ENCODE measurements at places on chromosomes 11 and 22.

GRCh38 chr11:118846181-118846935 is 37.3 kb upstream of the CXCR5 start:
- no peak for DNase-seq

GRCh38 chr11:27052668-27053067 is 12.1 kb downstream of the BBOX1 start:
- DNase-seq: no peak

DNA sequence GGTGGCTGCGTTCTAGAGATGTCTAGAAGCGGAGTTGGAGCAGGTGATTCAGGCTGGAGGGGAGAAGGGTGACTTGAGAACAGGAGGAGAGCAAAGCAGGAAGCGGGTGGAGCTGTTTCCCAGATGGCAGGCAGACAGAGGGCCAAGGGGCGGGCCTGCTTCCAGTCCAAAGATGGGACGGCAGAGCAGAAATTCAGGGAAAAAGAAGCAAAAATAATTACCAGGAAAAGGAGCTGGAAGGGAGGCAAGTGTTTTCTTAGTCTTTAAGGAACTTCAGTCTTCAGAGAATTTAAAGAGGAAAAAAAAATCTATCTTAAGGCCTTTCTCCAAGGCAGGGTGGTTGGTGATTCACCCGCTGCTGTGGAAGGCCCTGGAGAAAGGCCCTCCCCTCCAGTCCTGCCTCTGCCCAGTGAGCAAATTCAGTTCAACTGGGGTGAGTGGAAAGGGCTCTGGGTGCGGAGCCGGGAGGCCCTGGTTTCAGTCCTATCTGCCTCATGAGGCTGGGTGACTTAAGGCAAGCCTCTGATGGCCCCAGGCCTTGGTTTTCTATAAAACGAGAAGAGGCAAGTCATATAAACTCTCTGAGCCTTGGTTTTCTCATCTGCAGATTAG is 4.5 kb upstream of the CREB3L1 start:
- no peak for DNase-seq

GRCh38 chr11:64313491-64314145 is 3.7 kb downstream of the TRMT112 start:
- no peak for DNase-seq

All from activated CD4-positive, alpha-beta T cell treated with anti-CD3 and anti-CD28 coated beads, Interleukin-10, Interleukin-2, amounts not matched to agents 100 ng/mL and 50 ng/mL, durations not matched to agents 16 hours and 8 hours (primary cell).